Activated CD8-positive, alpha-beta memory T cell treated with anti-CD3 and anti-CD28 coated beads for 1 hour (primary cell): ENCODE measurements at places on chromosomes 3 and 15.

- DNase-seq: no peak
Measured at GRCh38 chr3:115325539-115325938, 178.5 kb upstream of the ZBTB20 start.

DNA sequence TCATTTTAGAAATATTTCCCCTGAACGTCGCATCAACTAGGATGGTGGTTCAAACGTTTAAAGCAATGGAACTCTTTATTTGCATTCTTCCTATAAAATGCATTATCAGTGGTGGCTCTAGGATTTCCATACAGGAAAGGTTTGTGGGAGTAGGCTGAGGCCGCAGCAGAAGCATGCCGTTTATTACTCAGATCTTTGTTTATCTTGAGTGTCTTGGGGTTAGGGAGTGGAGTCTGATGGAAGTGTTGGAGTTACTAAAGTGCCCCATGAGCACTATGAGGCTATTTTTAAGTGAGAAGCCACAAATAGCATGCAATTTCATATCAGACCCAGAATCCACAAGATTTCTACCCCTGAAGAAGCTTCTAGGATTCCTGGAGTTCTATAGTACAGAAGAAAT, 26.2 kb downstream of the ATOSA start:
- DNase-seq: no peak

- DNase-seq: no peak
Measured at GRCh38 chr3:16550305-16550675, 36.8 kb upstream of the RFTN1 start.

DNA sequence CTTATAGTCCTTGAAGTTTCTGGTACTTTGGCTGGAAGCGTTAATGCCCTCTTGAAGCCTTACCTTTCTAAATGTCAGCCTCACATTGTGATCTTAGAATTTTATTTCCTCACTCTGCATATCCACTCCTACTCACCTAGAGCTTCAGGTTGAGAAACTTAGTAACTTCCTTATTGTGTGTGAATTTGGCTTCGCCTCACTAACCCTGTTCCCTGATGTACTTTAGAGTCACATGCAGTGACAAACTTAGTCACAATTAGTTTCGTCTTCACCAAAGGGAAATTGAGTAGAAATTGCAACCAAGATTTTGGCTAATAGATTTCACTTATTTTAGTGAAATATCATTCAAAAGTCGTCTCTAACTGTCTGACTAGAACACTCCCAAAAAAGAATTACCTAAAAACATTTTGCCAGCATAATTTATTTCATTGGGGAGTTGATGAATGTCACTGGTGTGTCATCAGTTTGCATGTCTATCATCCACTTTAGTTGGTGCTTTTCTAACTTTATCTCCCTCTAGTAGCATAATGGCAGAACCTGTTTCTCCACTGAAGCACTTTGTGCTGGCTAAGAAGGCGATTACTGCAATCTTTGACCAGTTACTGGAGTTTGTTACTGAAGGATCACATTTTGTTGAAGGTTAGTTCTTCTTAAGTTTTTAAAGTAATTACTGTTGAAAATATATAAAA, 960 bp downstream of the MFN1 start:
- no peak for DNase-seq

DNA sequence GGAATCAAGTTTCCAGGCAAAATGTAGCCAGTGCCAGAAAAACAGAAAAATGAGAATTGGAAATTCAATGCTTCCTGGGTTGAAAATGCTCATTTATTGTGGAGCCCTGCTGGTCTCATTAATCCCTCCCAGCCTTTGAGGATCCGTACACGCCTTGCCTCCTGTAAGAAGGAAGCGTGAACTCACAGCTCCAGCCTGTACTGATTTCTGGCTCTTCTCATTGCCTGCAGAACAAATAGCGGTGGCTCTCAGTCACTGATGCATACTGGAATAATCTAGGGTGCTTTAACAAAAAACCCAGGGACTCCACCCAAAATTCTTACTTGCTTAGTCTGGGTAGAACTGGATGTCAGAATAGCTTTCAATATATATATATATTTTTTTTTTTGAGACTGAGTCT, 29.3 kb upstream of the SLC24A5 start:
- no peak for DNase-seq

DNA sequence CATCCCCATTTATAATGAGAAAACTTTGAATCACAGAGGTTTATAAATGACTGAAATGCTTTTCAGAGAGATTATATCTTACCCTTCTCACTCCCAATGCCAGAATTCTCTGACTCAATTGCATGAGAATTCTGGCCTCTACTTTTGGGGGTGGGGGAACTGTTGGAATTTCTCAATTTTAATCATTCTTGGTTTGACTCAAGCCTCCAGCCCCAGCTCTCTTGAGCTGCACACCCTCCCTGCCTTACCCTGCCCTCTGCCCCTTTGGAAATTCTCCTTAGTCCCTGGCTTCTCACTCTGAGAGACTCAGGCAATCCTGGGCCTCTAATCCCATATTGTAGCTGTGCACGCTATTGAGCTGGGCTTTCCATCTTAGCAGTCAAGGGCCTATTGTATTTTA, 44.2 kb downstream of the ZNF589 start:
- DNase-seq: no peak

DNA sequence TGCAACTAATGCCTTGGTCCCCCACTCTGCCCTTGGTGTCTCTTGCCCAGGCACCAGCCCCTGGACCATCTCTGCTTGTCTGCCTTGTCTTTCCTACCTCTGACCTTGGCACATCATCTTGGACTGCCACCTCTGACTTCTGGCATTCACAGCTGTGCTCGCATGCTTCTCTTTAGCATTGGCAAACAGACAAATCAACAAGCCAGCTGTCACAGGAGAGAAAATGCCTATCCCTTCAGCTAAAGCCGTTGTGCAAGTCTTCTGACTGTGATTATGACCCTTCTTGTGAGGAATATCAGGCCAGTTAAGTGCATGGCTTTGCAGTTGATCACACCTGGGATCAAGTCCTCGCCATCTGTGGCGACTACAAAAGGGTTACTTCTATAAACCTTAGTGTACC, 84.6 kb downstream of the PRICKLE2 start:
- no peak for DNase-seq

DNA sequence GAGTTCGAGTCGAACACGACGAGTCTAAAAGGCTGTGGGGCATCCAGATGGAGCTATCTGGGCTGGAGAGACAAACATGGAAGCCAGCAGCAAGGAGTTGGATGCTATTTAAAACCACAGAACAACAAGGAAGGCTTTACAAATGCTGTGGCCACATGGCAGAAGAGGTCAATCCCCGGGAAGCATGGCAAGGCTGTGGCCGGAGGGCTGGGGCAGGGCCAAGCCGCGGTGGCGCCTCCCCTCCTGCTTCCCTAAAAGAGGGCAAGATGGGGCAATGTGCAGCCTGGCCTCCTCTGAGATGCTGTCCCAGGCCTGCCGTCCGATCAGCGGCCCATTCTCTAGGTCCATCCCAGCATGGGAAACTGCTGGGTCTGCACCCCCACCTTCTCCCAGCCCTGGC, 139.1 kb downstream of the SRGAP3 start:
- no peak for DNase-seq

DNA sequence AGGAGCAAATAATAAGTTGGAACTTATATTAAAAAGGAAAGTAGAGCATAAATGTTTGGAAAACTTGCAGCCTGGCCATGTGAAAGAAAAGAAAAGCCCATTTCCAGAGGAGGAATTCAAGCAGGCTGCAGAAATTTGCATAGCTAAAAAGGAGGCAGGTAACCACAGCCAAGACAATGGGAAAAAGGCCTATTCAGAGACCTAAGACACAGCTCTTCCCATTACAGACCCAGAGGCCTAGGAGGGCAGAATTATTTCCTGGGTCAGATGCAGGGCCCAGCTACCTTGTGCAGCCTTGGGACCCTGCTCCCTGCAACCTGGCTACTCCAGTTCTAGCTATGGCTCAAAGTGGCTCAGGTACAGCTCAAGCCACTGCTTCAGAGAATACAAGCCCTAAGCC, 234.6 kb upstream of the BCHE start:
- DNase-seq: no peak

DNA sequence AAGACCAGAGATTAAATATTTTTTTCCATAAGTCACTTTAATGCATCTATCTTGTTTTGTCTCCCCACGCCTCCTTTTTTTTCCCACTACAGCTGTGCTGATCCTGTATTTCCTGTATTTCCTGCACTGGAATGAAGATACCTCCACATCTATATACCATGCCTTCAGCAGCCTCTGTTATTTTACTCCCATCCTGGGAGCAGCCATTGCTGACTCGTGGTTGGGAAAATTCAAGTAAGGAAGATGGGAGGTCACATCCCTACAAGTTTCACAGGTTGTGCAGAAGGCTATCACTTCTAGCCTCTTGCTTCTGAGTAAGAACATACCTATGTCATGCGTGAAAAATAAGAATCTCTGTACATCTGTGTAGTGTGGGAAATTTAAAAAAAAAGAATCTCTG, 3.1 kb downstream of the SLC15A2 start:
- no peak for DNase-seq

DNA sequence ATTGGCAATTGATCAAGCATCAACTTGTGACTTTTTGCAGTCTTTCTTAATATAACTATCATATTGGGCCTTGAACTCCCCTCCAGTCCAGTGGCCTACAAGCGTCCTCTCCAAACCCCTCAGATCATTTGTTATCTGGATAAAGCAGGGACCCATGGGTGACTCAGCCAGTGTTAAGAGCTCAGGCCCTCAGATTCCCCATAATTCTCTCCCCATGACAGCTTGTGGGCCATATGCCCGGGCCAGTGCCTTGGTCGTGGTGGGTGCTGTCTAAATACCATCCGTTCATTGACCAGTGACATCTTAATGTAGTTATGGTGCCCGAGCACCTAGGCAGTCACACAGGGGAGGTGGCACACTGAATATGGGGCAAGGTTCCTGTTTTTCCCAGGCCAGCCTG, 18.1 kb downstream of the MCF2L2 start:
- no peak for DNase-seq

DNA sequence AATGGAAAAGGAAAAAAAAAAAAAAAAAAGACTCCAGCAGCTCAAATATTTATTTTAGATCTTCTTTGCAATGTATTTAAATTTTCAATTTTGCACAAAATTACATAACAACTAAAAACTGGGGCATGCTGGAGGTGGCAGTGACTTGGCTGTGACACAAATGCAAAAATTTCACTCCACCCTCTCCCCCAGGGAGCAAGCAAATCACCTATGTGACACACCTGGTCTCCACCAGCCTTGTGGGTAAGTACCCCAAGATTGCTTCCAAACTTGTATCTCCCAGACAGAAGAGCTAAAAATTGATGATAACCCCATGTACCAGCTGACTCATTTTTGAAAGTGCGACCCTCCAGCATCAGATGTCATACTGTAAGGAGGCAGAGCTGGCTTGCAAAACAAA, 32.0 kb downstream of the UBE3A start:
- DNase-seq: no peak

DNA sequence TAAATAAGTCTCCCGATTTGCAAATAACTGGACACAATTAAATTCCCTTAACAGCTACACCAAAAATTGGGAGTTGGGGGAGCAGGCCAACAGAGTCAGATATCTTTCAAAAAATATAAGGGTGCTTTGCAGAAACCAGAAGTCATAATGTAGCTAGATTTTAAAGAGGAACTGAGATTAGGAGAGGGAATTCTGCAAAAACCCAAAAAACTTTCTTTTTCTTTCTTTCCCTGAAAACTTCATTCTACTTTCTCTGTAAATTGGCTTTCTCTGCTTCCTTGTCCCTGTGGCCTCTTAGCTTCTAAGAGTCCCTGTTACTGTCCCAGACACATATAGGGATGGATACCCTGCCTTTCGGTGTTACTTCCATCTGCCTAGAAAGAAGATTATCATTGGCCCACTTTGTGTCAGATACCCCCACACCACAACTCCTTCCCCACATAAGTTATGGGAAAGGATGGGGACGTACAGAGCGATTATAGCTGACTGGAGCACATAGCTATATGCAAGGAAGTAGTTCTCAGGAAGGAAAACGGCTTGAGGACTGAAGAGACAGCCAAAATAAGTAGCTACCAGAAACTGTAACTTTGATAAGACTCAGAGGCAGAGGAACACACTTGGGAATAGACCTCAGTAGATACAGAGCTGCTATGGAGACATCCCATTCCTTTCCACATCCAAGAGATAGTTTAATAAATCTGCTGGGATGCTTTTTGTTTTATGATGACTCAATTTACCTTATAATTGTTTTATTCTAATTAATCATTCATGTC, 129.1 kb upstream of the TGFBR2 start:
- no peak for DNase-seq

- no peak for DNase-seq
Measured at GRCh38 chr3:117520582-117520981, 811.0 kb downstream of the TUSC7 start.

- DNase-seq: no peak
Measured at GRCh38 chr15:29377161-29377560, 107.5 kb upstream of the NSMCE3 start.

- no peak for DNase-seq
Measured at GRCh38 chr3:42036483-42036823, 54.7 kb upstream of the TRAK1 start.

DNA sequence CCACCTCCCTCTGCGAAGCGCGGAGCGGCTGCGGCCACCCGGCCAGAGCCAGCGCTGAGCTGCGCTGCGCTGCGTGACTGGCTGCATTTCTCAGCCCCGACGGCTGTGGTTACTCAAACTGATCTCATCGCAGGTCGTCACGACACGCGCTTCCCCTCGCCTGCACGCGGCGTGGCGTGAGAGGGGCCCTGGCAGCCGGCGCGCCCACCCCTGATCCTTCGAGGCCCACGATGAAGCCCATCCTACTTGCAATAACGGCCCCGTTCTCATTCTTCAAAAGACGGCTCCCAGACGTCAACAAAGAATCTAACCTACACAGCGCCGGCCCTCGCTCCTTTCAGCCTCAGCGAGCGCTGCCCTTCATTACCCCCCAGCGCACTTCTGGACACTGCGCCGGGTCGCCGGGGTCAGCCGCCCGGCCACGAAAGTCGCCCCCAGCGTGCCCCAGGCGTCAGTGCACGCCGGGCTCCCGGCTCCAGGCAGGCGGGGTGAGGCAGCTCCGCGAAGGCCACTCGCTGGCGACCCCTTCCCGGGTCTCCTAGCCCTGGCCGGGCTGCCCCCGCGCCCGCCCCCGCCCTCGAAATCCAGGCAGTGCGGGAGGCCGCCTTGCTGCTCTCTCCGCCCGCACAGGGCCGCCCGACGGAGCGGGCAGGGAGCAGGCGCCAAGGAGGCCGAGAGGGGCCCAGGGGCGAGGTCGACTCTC, 9.9 kb upstream of the LEKR1 start:
- no peak for DNase-seq

- no peak for DNase-seq
Measured at GRCh38 chr3:47405820-47406761, 25.3 kb downstream of the PTPN23 start.
